A549 treated with AZD2906 at 1 μM for 4 hours (cell line): ENCODE measurements at places on chromosomes 7 and 10. TPM values are rescaled to one million over a fixed set of nuclear protein-coding genes. Genes with fewer than 3 reads are reported as not detected.

CPXM2 gene
- not detected in 5 replicates for total RNA-seq

PTN gene
- total RNA-seq: not detected in 5 replicates

TRIM73 gene
- 1.3 to 1.8 TPM (median 1.6 TPM) in 5 replicates for total RNA-seq

ZNF485 gene
- total RNA-seq: 1.5 to 2.4 TPM (median 1.6 TPM) in 5 replicates

PTF1A gene
- total RNA-seq: not detected in 5 replicates

ITGB1 gene
- total RNA-seq: 747 to 1,218 TPM (median 950 TPM) in 5 replicates

STEAP4 gene
- 0.01 to 0.02 TPM (median 0.02 TPM) in 4 of 5 replicates, not detected in the other for total RNA-seq
